Stomach (tissue), 19 donors: ENCODE measurements at places on chromosomes 3 and 15. TPM values are rescaled to one million over a fixed set of nuclear protein-coding genes. Genes with fewer than 3 reads are reported as not detected.

The CP gene
- 0.73 TPM for total RNA-seq

The CPA3 gene
- not detected for total RNA-seq

The CYP19A1 gene
- total RNA-seq, result not detected

The STXBP5L gene
- 0.55 TPM for total RNA-seq

The ARGFX gene
- not detected for total RNA-seq
